ENCODE measurements at places on chromosomes 3 and 15.

DNA sequence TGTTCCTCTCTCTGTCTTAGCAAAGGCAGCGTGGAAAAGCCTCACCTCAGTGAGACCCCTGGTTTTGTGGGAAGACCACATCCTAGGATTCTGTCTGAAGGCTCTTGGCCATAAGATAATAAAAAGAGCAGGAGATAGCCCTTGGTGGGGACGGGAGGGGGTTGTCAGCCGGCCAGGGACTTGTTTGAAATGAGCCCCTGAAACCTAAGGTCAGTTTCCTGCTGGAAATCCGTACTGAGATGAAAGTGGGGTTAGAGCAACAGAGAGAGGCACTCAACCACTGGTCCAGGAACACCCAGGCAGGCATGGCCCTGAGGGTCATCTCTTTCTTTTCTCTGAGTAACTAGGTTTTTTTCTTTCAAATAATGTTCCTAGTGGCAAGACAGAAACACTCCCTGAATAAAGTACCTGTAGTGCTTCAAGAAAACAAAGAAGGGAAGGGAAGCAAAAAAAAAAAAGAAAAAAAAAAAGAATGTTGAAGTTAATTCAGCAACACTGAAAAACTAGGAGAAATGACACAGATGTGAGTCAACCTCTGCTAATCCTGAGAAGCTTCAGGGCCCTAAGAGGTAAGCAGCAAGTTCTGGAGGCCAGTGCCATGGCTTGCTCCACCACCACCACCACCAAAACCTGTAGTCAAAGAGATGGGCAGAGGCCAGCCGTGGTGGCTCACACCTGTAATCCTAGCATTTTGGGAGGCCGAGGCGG is 3.2 kb downstream of the ITGB5 start:
- DNase-seq, result no peak

DNA sequence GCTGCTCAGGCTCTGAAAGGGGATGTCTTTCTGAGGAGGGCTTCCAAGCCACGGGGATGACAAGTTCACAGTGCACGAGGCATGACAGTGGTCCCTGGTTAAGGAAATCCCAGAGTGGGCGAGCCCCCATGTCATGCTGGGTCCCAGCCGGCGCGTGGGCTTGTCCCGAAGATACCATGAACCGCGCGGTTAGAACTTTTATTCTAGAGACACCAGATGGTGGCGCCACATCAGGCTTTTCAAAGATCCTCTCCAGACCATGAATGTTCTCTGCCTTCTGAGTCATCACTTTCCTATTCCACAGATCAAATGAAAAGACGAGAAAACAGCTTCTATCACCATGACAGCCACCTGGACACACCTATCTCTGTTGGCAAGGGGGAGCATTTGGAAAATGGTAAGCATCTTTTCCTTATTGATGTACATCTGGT is 227.8 kb upstream of the LYSMD4 start:
- DNase-seq, result no peak

- no peak for DNase-seq
Measured at GRCh38 chr3:39222462-39222861, 30.1 kb upstream of the XIRP1 start.

GRCh38 chr3:13532085-13532484 is 16.8 kb upstream of the FBLN2 start:
- no peak for DNase-seq

- no peak for DNase-seq
Measured at GRCh38 chr3:100941451-100941850, 51.8 kb downstream of the ABI3BP start.

- no peak for DNase-seq
Measured at GRCh38 chr3:17901893-17902292, 159.5 kb upstream of the TBC1D5 start.

DNA sequence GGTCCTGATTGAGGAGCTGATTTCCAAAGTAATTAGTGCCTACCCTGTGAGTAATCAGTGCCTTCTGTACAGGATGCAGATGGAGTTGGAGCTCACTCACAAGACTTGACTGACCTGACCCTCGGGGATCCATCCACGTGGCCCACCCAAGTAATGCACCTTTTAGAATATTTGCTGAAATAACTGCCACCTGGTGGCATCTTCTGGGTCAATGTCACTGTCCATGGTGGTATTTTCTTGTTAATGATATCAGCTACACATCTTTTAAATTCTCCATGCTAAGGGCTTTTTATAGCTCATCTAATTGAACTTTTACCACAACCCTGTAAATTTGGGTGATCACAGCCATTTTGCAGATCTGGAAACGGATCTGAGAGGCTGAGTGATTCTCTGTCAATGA is 74.3 kb upstream of the ANKRD34C start:
- DNase-seq, result no peak

DNA sequence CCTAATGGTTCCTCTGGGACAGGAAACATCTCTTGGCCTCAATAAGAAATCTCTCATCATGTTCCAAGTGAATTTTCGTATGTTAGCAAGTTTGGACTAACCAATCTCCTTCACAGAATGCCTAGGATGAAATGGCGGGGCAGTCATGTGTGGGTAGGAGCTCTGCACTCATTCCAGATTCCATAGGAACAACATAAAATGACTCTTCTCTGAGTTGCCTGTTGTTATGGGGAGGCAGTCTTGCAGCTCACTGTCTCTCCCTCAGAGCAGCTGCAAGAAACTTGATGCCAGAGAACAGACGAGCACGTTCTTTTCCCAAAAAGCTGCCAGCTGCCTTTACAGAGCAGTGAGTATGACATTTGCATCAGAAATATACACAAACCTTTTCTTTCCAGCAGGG is 34.1 kb downstream of the SPATA12 start:
- DNase-seq, result no peak

DNA sequence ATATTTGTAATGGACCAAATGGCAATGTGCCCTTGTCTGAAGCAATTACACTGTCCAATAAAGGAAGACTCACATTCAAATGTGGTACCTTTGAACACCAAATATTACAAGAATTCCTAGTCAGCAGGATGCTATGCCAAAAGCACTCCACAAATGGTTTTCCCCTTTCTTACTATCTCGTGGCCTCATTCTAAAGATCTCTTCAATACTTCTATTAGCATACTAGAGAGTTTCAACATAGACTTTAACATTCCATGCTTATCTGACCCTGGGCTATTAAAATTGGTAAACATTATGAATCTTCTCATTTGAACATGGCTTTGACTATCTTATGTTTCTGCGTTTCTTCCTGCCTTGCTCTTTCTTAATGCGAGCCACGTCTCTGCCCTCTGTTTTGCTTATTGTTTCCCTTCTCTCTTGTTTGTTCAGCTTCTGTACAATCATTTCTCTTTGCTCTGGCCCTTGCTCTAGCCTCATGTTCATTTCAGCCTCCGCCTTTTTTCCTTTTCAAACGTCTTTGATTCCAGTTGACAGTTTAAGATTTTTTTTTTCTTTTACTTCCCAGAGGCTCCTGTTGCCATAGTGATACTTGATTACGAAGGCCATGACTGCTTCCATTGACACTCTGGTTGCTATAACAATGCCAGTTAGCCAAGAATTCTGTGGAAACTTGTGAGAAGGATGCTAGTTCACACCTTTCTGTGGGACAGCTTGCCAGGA is 49.5 kb upstream of the SLC9A9 start:
- no peak for DNase-seq

DNA sequence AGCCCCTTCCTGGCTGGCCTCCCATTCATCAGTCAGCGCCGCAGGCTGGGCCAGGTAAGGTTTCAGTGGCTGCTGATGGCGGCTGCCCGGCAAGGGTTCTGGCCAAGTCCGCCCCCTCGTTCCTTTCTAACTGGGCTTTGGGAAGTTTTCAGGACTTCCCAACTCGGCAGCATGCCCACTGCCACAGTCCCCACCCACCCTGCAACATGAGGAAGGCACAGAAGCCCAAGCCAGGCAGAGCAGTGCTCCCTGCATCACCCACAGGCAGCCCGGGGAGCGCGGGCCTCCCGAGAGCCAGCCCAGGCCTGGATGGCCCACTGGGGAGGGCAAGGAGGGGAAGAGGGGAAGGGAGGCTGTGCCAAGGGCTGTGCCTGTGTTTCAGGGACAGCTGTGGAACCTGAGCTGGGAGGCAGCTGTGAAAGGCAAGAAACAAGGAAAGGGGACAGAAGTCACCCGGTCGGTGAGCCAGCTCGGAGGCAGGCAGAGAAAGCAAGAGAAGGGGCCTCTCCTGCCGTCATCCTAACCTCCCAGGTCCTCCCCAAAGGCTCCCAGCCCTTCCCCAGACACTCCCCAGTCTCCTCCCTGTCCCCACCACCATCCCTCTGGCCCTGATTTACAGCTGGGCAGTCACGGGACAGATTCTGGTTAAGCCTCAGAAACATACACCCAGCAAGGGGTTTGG is 73.9 kb downstream of the CPN2 start:
- DNase-seq, result no peak

GRCh38 chr3:196192524-196193051 is 18.6 kb downstream of the ZDHHC19 start:
- DNase-seq, result no peak

DNA sequence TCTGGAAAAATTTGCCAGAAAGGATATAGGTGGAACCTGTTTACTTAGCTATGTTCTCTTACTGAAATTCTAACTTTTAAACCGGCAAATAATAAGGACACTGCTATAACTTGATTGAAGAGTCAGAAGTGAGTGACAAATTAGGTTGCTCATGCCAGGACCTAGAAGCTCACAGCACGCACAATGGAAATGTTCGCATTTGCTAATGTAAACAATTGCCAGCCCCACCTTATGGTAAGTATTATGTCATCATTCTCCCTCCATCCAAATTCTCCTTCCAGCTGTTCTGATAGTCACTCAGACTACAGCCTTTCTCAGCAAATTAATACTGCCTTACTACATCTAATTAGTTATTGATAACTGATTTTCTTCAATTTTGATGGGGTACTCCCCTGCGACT is 4.8 kb upstream of the STXBP5L start:
- no peak for DNase-seq

- DNase-seq, result no peak
Measured at GRCh38 chr3:147656023-147656422, 246.9 kb downstream of the ZIC1 start.

DNA sequence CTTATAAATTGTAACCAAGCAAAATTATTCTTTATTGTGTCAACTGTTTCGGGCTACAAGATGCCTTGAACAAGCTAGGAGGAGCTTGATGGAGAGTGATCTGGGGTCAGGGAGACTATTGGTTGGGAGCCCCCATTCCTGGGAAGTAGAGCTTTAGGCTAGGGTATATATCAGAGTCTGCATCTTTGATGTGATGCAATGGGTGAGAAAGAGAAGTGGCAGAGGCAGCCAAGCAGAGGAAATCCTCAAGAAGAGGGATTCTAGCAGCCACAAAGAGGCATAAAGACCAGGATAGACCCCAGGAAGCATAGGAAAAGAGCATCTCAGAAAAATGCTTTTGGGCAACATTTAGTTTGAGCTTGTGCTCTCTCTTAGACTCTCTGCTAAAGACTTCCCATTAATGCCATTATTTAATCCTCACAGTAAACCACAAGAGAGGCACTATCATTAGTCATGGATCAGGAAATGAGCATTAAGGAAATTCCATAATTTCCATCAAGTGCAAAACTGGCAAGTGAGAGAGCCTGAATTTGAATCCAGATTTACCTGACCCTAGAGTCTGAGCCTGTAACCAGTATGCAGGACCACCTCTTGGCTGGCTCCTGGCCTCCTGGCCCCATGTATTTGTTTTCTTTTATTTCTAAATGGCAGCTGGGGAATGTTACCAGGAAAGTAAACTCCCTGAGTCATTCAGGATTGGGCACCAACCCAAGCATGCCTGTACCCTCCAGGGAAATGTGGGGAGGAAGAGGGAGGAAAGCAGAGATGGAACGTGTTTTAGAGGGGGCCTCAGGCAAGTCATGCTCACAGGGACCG is 118.7 kb downstream of the RPL22L1 start:
- DNase-seq, result no peak

DNA sequence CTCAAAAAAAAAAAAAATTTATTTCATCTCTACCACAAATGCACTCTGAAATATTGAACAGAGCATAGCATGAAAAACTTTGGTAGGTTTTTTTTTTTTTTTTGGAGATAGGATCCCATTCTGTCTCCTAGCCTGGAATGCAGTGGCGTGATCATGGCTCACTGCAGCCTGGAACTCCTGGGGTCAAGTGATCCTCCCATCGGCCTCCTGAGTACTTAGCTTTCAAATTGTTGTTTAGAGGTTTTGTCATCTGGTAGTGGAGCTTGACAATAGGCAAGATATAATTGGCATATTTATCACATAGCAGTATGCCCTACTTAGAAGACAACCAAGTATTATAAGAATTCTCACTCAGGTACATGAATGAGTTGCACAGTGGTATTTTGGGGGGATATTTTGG is 234.2 kb upstream of the ST8SIA2 start:
- no peak for DNase-seq

GRCh38 chr3:23726811-23727548 is 78.8 kb upstream of the UBE2E1 start:
- no peak for DNase-seq

- no peak for DNase-seq
Measured at GRCh38 chr3:75136100-75136897, 521.8 kb upstream of the CNTN3 start.

GRCh38 chr3:89613241-89613640 is 505.8 kb downstream of the EPHA3 start:
- no peak for DNase-seq

DNA sequence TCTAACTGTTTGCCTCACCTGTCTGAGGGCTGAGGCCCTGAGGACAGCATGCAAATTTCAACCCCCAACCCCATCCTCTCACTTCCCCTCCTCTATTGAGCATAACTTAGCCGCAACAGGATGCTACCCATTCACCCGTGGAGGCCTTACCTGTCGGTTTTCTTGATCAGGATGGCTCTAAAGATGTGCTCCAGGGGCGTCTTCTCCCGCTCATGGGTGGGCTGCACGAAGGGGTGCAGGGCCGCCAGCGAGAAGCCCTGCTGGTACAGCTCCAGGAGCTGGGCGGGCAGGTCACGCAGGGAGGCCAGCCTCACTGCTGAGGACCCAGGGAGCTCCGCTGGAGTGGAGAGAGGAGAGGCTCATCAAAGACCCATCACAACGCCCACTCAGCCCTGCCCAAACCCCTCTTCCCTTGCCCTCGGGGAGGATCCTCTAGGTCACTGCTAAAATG is 79.8 kb downstream of the RFTN1 start:
- no peak for DNase-seq

DNA sequence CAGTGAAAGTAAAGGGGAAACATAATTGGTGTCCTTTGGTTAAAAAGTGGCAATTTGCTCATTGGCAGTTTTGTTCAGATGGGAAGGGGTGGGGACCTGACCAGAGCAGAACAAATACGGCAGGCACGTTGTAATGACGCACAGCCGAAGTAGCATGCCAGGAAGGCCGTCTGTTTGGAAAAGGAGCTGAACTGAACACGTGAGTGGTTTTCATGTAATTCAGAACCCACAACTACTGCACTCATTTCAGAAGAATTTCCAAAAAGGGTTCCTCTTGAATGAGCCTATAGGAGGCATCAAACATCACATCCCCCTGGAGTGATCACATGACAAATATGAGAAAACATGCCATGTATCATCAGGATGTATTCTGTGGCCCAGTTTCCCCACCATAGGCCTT is 42.9 kb upstream of the LMCD1 start:
- DNase-seq, result no peak

DNA sequence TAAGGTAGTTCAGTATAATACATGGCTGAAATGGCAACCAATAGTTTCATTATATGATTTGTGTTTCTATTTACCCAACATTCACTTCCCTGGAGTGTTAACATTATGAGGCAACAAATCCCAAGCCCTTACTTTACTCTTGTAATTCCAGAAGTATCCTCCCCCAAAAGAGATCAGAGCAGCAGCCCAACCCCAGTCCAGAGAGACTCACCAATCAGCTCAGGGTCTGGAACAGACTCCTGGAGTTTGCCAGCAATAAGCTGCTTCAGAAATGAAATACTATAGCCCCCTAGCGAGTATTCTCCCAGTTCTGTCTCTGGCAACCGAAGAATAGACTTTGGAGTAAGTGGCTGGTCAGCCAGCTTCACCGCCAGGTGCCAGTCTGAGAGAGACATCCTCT is 2.5 kb downstream of the UBL7 start:
- DNase-seq, result no peak

- no peak for DNase-seq
Measured at GRCh38 chr3:194387926-194388418, 11.1 kb downstream of the GP5 start.

Measured in NCI-H2107 (cell line).